ENCODE measurements at places on chromosomes 3 and 15.

GRCh38 chr15:69222002-69222474 lies 61.6 kb downstream of the GLCE start:
- no peak for DNase-seq

- no peak for DNase-seq
Measured at GRCh38 chr15:70084461-70084860, 13.3 kb downstream of the TLE3 start.

- DNase-seq, result peak; percentile 83
Measured at GRCh38 chr15:92316586-92317295, 76.9 kb upstream of the ST8SIA2 start.

- DNase-seq, result no peak
Measured at GRCh38 chr3:4950351-4950784, 28.9 kb upstream of the BHLHE40 start.

GRCh38 chr15:78933187-78933822 lies 11.5 kb downstream of the CTSH start:
- no peak for DNase-seq

Data from WERI-Rb-1 (cell line).